Caco-2 (cell line): ENCODE measurements at places on chromosomes 3 and 15. TPM values are rescaled to one million over a fixed set of nuclear protein-coding genes. Genes with fewer than 3 reads are reported as not detected.
A peak's percentile ranks its signal among the peaks of the same experiment; 100 is the strongest.

DNA sequence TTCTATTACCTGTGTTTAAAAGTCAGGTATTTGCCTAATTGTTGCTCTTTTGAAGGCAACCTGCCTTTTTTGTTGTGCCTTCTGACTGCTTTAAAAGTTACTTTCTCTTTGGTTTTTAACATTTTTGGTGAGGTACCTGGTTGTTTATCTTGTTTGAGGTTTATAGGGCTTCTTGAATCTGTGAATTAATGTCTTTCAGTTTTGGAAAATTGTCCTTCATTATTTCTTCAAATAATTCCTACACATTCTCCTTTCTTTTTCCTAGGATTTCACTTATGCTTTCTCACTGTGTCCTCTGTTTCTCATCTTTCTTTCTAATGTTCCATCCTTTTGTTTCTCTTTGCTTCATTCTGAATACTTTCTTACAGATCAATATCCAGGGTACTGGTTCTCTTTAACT lies 30.8 kb downstream of the HHLA2 start:
- no peaks in the 10 kb centered on the region for H3K36me3 ChIP-seq
- no peak for DNase-seq
- H3K4me3 ChIP-seq: no peak overlapping the region

GRCh38 chr15:101295607-101296161 lies 636 bp upstream of the SNRPA1 start:
- H3K27ac ChIP-seq: peak overlapping the region; percentile 96
- peak overlapping the region; percentile 99 for H3K4me3 ChIP-seq
- no peak for DNase-seq
- peaks cover 7% of the 10 kb centered on the region; the same call in 1 of the 2 replicates for H3K4me1 ChIP-seq
- no peaks in the 10 kb centered on the region for H3K27me3 ChIP-seq

GRCh38 chr3:174125267-174125824 lies 727.8 kb downstream of the NLGN1 start:
- peak; percentile 32 for DNase-seq
- H3K27ac ChIP-seq: no peak overlapping the region
- no peaks in the 10 kb centered on the region for H3K27me3 ChIP-seq

GRCh38 chr3:111269777-111270176 lies 198.2 kb downstream of the NECTIN3 start:
- DNase-seq: no peak
- H3K36me3 ChIP-seq: no peaks in the 10 kb centered on the region
- H3K4me1 ChIP-seq: no peaks in the 10 kb centered on the region
- H3K27ac ChIP-seq: no peak overlapping the region
- H3K27me3 ChIP-seq: no peaks in the 10 kb centered on the region

DNA sequence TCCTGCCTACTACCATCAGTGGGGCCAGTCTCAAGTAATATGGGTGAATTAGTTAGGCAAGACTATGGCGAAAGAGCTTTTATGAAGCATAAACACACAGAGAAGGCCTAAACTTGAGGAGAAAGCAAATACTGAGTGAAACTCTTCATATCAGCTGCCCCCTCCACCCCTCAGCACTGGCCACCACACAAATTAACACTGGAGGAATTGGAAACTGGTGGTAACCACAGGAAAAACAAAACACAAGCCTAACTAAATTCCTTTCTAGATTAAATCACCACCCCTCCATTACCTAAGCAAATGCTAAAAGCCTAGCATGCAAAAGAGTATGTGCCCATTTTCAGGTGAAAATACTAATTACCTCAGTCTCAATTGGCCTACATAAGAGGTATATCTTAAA lies 774.7 kb upstream of the NECTIN3 start:
- H3K36me3 ChIP-seq: no peaks in the 10 kb centered on the region
- DNase-seq: peak; percentile 3
- no peak overlapping the region for H3K4me3 ChIP-seq
- no peaks in the 10 kb centered on the region for H3K4me1 ChIP-seq

- no peak for DNase-seq
- no peak overlapping the region for H3K27ac ChIP-seq
- H3K36me3 ChIP-seq: peaks cover 4% of the 10 kb centered on the region
- H3K4me3 ChIP-seq: no peak overlapping the region
Observed at GRCh38 chr3:16316396-16316795, 51.4 kb downstream of the OXNAD1 start.

DNA sequence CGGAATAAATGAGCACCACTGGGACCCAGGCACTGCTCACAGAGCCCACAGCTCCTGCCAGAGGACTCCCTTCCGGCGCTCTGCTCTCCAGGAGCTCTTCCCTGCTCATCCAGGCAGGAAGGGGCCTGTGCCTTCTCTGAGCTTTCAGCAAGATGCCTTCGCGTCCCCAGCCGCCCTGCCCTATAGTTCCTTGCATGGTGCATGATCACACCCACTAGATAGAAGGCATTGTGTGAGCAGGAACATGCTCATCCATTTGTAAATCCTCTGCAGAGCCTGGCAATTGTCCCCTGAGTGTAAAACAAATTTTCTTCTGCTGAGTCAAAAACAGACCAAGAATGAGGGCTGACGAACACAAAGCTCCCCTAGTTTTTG lies 181.6 kb downstream of the MEGF11 start:
- no peaks in the 10 kb centered on the region for H3K27me3 ChIP-seq
- H3K36me3 ChIP-seq: no peaks in the 10 kb centered on the region
- H3K4me1 ChIP-seq: no peaks in the 10 kb centered on the region
- no peak overlapping the region for H3K4me3 ChIP-seq

AP3S2 gene
- 26.4 and 28.1 TPM in 2 replicates for total RNA-seq
